ENCODE measurements at places on chromosomes 5 and 9.

- DNase-seq: no peak
These were observed 93.7 kb downstream of the ENC1 start for GRCh38 chr5:74546796-74547195.

DNA sequence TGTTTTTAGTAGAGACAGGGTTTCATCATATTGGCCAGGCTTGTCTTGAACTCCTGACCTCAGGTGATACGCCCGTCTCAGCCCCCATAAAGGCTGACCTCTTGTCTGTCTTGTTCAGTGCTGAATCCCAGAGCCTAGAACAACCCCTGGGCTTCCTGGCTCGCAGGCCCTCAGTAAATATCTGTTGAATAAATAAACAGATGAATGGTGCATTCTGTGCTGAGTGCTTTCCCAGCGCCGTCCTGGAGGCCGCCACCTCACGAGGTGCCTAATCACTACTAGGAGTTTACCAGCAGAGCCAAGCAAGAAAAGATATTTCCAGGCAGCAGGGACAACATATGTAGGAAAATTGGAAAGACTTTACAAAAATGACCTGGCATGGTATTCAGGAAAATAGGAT, 88.5 kb downstream of the SNX24 start:
- DNase-seq: no peak

GRCh38 chr5:16809010-16809394, 127.1 kb downstream of the MYO10 start:
- DNase-seq: no peak

DNA sequence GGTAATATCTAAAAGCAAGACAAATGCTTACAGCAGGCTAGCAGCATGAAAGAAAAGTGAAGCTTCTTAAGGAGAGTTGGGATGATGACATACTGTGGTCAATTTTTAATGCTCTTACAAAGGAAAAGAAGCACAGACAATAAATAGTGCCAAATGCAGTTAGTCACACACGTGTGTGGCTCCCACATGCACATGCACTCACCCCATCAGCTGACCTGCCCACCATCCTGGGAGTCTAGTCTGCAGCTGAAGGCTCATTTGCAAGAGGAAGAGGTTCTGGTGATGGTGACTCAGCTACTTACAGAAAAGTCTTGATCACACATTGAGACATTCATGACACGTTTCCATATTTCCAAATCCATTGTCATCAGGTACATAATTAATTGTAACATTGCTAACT, 129.3 kb downstream of the MRPL36 start:
- no peak for DNase-seq

GRCh38 chr5:35370871-35371270, 140.6 kb upstream of the PRLR start:
- DNase-seq: no peak

- DNase-seq: no peak
These were observed 4.5 kb upstream of the CD274 start for GRCh38 chr9:5445886-5446285.

DNA sequence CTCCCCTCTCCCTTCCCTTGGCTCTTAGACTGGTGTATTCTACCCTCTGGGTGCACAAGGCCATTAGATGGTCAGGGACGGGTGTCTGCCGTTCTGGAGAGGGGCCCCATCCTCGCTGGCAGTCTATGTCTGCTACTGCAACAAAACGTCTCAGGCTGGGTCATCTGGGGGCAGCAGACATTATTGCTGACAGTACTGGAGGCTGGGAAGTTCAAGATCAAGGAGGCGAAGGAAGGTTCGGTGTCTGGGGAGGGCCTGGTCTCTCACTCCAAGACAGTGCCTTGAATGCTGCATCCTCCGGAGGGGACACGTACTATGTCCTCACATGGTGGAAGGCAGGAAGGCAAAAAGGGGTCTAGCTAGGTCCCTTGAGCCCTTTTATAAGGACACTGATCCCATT, 93.4 kb upstream of the COL5A1 start:
- no peak for DNase-seq

GRCh38 chr9:83280268-83280667, 217.3 kb upstream of the RASEF start:
- DNase-seq: no peak

- no peak for DNase-seq
These were observed 90.7 kb downstream of the MEF2C start for GRCh38 chr5:88792144-88792840.

DNA sequence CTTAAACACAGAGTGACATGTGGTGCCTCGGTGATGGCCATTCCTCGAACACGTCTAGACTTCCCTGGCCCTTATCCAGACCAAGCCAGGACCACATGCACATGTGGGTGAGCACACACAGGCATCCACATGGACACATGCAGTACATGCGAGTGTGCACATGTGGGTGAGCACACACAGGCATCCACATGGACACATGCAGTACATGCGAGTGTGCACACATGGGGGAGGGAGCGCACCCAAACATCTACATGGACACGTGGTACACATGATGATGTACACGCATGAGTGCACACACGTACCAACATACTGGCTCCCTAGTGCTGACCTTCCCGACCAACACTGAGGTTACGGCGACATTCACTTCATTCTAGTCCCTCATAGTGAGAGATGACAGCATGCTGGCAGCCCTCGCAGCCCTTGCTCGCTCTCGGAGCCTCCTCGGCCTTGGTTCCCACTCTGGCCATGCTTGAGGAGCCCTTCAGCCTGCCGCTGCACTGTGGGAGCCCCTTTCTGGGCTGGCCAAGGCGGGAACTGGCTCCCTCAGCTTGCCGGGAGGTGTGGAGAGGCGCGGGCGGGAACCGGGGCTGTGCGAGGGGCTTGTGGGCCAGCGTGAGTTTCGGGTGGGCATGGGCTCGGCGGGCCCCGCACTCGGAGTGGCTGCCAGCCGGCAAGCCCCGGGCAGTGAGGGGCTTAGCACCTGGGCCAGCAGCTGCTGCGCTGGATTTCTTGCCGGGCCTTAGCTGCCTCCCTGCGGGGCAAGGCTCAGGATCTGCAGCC, 186.8 kb downstream of the HSPA4 start:
- no peak for DNase-seq

DNA sequence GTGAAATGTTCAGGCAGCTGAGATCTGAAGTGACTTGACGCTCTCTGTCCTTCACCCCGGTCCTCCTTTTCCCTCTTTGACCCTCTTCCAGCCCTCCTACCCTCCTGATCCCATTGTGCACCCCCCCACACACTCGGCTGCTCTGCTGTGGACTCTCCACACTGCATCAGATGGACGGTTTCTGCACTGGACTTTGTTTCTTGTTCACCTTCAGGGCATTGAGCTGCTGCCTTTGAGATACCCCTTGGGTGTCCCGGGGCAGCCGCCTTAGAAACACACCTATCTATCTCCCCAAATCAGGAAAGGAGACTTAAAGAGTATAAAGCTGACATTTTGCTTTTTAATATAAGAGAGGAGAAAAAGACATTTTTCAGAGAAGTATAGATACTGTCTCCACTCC, 27.5 kb downstream of the AMBP start:
- no peak for DNase-seq

- DNase-seq: no peak
These were observed 26.7 kb downstream of the SLC6A18 start for GRCh38 chr5:1251678-1252580.

GRCh38 chr5:32475334-32476097, 31.0 kb upstream of the ZFR start:
- no peak for DNase-seq

- DNase-seq: no peak
These were observed 133.9 kb upstream of the MTAP start for GRCh38 chr9:21668516-21668915.

DNA sequence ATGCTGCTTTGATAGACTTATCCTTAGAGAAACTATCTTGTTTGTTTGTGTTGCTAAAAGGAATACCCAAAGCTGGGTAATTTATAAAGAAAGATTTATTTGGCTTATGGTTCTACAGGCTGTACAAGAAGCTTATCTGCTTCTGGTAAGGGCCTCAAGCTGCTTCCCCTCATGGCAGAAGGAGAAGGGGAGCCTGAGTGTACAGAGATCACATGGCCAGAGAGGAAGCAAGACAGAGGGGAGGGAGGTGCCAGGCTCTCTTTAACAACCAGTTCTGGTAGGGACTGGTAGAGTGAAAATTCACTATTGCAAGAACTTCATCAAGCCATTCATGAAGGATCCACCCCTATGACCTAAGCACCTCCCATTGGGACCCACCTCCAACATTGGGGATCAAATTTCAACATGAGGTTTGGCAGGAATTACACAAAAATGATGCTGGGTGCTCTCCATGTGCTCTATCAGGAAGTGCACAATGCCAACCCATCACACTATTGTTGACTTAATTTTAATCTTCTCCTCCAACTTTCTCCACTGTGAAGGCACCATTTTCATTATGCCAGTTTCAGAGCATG, 115.1 kb upstream of the SHB start:
- DNase-seq: no peak

GRCh38 chr9:116115761-116116353, 37.7 kb upstream of the PAPPA start:
- no peak for DNase-seq

DNA sequence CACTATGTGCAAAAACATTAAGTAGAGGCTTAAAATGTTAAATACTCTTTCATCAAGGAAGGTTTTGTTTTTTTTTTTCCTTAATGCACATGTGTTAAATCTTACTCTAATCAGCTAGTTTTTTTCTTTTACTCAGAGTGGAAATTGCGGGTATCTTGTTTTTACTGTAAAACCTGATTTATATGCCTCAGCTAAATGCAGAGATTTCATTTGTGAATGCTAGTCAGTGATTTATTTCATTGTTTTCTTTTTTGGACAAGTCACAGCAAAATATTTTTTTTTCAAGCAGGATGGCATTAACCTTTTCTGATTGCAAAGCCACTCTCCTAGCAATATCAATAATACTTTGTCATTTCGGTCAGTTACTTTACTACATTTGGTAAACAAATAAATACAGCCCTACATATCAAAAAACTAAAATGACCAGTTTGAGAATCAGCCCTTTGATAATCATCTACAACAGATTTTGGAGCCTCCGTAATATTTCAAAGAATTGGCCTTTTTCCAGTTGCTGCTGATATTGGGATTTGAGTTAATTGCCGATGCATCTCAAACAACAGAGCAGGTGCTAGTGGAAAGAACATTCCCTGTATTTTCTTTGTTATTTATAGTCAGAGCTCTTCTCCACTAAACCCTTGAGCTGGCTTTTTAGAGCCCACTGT, 579.2 kb upstream of the ZNF608 start:
- DNase-seq: no peak

- no peak for DNase-seq
These were observed 18.0 kb downstream of the ALDH7A1 start for GRCh38 chr5:126576974-126577373.

DNA sequence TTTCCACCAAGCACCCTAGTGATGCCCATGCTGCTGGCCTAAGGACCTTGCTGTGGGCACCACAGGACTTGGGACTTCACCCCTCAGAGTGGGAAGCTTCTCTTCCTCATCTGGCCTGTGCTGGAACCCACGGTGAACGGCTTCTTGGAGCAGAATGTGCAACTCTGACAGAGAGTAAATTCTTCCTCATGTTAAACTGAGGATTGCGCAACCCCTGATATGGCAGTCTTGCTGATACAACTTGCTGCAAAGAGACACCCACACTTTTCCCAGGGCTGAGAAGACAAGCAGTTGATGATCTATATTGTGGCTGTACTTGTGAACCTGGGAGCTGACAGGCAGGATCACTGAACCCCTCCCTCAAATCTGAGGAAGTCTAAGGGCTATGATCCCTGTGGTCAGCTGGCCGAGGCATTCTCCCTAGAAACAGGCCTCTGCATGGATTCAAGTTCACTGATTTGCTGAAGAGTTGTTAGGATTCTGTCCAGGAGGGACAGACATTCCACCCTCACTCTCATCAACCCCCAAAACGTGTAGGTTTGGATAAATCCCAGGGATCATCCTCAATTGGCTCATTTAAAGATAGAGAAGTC, 307.2 kb downstream of the MTRR start:
- no peak for DNase-seq

GRCh38 chr5:15597804-15598203, 97.8 kb downstream of the FBXL7 start:
- DNase-seq: no peak

- DNase-seq: no peak
These were observed 195.6 kb downstream of the KIAA0825 start for GRCh38 chr5:94422812-94423211.

Measured in amygdala (tissue), 56 donors.